ENCODE measurements at places on chromosomes 3 and 15. TPM values are rescaled to one million over a fixed set of nuclear protein-coding genes. Genes with fewer than 3 reads are reported as not detected.

- DNase-seq, result no peak
Measured at GRCh38 chr15:51444112-51444511, 102.7 kb downstream of the GLDN start.

NRG4 gene
- 3.3 TPM for total RNA-seq

DNA sequence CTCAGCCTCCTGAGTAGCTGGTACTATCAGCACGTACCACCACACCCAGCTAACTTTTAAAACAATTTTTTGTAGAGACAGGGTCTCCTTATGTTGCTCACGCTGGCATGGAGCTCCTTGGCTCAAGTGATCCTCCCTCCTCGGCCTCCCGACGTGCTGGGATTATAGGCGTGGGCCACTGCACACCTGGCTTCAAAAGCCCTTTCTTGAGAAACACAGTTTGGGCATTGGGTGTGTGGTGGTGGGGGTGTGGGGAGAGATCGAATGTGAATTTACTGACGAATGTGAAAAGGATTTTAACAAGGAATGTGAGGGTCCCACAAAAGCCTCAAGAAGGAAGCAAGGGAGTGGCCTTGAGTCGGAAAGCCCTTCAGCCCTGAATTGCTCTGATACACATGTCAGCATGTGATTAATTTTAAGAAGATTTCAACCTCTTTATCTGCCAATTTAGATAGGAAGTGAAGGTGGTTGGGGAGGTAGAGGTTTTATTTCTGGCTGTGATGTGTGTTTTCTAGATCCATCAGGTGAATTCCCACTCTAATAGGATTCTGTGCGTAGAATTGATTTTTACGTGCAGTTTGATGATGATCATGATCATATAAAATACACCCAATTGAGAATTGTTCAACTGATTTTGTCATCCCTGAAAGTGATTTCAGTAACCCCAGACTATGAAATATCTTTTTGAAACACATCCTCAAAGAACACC, 1.1 kb downstream of the CCR4 start:
- DNase-seq, result no peak

ITPKA gene
- 18.3 TPM for total RNA-seq

- DNase-seq, result no peak
Measured at GRCh38 chr3:159586571-159587202, 401.9 kb upstream of the IL12A start.

WDR93 gene
- total RNA-seq, result 0.14 TPM

GRCh38 chr3:48553361-48553760, 3.2 kb downstream of the PFKFB4 start:
- DNase-seq, result no peak

TMEM108 gene
- total RNA-seq, result 1.1 TPM

LARP6 gene
- 24.8 TPM for total RNA-seq

CDAN1 gene
- 9.2 TPM for total RNA-seq

DNA sequence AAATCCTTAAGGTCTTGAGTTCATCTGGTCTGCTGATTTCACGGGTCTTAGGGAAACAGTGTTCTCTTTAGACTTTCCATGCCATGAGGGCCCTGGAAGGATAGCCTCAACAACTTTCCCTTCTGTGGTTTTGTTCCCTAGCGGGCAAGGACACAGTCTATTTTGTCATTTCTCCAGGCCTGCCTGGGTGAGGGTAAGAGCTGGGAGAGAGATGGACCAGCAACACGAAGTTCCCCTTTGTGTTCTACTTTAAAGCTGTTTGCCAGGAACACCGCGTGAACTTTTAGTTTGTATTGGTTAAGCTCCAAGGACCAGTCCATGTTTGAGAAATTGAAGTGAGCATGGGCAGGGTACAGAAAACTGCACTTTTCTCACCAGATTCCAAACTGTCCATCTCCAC, 20.9 kb downstream of the ST3GAL6 start:
- no peak for DNase-seq

GRCh38 chr15:44566155-44566540, 29.2 kb downstream of the EIF3J start:
- no peak for DNase-seq

DNA sequence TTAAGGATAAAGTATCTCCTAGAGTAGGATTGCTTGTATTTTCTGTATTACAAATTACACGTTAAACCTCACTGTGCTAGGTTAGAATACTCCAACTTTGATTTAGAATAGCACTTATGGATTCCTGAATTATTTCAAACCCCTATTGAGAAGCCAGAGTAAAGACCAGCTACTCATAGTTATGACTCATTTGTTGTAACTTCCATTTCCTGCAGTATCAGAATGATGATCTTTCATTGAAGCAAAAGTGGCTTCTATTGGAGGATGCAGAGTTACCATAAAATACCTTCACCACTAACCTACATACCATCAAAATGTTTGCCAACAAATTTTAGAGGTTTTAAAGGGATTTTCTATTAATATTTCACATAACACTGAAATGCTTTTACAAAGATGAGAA, 1322.7 kb upstream of the ALCAM start:
- no peak for DNase-seq

GRCh38 chr15:101489237-101489598, 289 bp downstream of the PCSK6 start:
- peak; percentile 79 for DNase-seq

GRCh38 chr3:120072867-120073525, 21.3 kb downstream of the GSK3B start:
- no peak for DNase-seq

FEZF2 gene
- not detected for total RNA-seq

ACTC1 gene
- total RNA-seq, result 10.7 TPM

GRCh38 chr3:157626817-157627216, 123.6 kb upstream of the VEPH1 start:
- no peak for DNase-seq

GRCh38 chr3:99626417-99626788, 12.0 kb upstream of the COL8A1 start:
- no peak for DNase-seq

GP9 gene
- not detected for total RNA-seq

PROS1 gene
- 30.1 TPM for total RNA-seq

DNA sequence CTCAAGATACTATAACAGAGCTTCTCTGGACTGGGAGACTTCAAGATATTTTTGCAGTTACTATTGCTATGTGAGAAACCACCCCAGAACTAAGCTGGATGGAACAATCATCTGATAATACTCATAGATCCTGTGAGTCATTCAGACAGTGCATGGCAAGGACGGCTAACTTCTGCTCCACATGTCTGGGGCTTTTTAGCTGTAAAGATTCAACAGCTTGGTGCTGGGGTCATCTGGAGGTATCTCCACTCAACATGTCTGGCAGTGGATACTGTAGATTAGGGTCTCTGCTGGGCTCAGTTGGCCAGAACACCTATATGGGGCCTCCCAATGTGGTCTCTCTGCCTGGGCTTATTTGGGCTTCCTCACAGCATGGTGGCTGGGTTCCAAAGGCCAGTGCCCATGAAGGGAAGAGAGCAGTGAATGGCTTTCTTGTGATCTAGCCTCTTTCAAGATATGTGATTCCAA, 117.3 kb upstream of the SLC7A14 start:
- no peak for DNase-seq

GRCh38 chr3:182006431-182006830, 294.7 kb downstream of the SOX2 start:
- no peak for DNase-seq

- DNase-seq, result no peak
Measured at GRCh38 chr3:175238801-175239200, 379.7 kb downstream of the NAALADL2 start.

DNA sequence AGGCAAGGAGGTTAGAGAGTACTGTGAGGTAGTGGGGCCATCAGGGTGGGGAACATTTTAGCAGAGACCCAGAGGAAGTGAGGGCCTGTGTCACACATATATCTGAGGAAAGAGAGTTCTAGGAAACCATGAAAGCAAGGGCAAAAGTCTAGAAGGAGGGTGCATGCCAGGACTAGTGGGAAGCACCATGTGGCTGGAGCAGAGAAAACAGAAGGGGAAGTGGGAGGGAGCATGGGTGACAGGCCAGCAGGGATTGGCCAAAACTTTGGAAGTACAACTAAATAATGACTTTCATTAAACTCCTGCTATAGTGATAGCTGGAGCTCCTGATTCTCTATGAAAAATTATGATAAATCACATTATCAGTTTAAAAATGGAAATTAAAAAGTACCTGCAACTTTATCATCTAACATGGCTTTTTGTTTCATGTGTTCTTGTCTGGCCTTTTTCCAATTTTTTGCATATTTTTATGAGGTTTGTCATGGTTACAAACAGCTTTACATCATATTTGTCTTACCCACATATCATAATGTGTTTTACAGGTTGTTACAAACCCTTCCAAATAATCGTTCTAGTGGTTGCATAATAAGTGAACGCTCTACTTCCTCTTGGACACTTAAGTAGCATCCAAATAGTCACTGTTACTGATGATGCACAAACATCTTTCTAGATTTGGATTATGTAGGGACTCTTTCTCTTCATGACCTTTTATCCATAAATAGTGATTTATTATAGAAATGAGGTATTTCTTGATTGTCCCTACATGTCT, 168.3 kb downstream of the NEK10 start:
- DNase-seq, result peak; percentile 15

GRCh38 chr15:26665957-26666791, 106.7 kb downstream of the GABRB3 start:
- DNase-seq, result no peak

RTP1 gene
- total RNA-seq, result not detected

DNA sequence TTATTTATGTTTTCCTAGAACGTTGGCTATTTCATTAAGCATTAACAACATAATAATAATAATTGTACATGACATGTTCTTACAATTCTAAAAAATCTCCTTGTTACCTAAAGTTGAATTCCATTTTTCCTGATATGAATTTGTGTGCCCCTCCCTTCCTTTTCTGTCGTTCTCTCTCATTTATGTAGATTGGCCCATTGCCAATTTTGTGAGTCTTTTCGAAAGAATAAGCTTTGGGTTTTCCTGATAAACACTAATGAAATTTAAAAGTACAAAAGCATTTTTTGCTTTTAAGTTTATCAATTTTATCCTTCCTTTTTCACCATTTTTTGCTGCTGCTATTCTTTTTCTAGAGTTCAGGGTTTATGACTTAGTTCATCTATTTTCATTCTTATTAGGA, 44.9 kb downstream of the PRR23E start:
- DNase-seq, result no peak

GRCh38 chr3:73212683-73213082, 151.2 kb downstream of the EBLN2 start:
- DNase-seq, result no peak

GRCh38 chr3:111517801-111518200, 24.2 kb upstream of the CD96 start:
- no peak for DNase-seq

ROPN1 gene
- 0.41 TPM for total RNA-seq

DNA sequence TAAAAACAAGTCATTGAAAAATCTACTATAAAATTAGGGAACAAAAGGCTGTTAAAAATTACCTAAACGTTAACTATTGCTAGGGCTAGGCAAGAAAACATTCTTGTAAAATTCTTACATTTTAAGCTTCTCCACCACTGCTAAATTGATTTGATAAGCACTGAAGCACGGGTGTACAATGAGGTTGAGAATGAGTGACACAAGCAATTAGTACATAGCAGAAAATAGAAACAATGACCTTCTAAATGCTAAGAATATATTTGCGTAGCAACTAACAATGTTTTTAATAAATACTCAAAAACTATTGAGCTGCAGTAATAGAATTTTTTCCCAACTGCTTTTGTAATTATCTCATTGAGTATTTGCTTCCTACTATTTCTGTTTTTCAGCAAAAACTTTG, 4.7 kb downstream of the SGO1 start:
- DNase-seq, result no peak

- no peak for DNase-seq
Measured at GRCh38 chr15:39793923-39794322, 11.3 kb upstream of the FSIP1 start.

DNA sequence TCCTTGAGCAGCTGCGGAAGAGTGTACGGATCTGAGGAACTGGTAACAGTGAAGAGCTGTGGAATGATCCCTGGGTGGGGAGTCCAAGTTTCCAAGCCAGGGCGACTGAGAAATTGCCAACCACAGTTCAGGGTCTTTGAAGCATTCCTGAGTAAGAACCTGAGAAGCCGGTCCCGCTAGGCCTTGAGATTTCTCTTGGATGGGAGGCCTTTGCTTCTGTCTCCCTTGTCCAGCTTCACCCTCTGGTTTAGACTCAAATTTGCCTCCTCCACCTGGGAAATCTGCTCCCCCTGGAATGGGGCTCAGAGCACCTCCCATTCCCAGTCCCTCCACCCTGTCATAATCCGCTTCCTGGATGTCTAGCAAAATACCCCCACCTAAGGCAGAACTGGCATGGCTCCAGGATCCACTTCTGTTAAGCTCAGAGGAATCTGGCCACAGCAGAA, 127.7 kb upstream of the DLG1 start:
- no peak for DNase-seq

CHRNA3 gene
- 1.9 TPM for total RNA-seq

- peak; percentile 7 for DNase-seq
Measured at GRCh38 chr15:89770041-89770440, 6.1 kb upstream of the MESP2 start.

DNA sequence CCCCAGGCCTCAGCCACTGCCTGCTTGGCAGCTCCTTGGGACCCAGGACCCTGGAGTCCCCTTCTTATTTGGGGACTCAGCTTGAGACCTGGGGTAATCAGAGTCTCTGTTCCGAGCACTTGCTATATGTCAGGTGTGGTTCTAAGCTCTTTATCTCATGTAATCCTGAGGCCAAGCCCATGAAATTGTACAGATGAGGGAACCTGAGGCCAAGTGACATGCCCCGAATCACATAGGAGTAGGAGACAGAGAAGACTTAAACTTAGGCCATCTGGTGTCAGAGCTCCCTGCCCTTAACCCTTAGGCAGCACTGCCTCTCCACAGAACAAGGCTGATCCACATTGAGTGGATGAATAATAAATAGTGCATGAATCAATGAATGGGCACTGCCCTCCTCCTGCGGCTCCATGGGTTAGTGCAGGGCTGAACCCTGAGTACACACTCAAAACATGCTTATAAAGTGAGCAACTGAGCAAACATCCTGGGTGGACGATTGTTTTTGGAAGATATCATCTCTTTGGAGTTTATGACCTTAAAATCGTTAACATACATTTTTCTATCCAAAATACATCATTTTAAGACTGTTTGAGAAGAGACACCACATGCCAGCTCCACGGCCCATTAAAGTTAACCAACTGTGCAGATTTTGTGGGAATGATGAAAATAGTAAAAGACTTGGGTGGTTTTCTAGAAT, 33.2 kb upstream of the IQSEC1 start:
- peak; percentile 9 for DNase-seq

DNA sequence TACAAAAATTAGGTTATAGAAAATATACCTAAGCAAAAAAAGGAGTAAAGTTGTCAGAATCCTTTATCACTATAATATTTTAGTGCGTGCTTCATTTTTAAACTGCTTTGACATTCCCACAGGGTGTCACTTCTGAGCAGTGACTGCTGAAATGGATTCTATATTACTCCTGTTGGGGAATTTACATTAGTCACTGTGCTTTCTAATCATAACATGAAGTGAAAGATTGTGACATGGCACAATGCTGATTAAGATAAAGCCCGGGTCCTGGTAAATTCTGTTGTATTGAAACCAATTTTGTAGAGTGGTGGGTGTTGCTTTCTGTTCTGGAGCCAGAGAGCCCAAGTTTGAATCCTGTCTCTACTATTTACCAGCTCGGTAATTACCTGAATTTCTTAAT, 36.4 kb upstream of the EHHADH start:
- no peak for DNase-seq
